ENCODE measurements at places on chromosomes 7 and 10. TPM values are rescaled to one million over a fixed set of nuclear protein-coding genes. Genes with fewer than 3 reads are reported as not detected.

DNA sequence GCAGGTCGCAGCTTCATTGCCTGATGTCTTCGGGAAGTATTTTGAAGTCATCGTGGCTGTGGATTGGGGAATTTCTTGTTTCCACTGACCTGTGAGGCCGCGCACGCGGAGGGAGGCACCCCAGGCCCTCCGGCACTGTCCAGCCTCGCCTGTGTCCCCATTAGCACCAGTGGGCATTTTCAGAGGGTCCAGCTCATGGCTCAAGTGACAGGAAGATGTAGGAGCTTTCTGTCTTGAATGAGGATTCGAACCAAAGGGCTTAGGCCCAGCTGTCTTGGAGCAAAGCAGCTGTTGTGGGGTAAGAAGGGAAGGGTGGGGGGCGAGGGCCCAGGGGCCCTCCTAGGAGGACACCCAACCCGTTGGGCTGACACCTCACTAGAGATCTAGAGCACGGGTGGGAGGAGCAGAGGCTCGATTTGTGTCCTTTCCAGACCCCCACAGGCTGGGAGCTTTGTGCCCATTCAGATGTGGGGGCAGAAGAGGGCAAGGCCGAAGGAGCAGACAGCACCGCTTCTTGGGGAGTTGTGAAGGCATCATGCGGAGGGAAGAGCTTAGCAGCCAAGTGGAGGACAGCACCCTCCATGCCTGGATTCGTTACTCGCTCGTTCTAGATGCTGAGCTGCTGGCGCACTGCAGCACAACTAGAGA lies 914 bp downstream of the ZNF37A start:
- no peaks in the 10 kb centered on the region for H3K36me3 ChIP-seq
- no peak for DNase-seq
- H3K27ac ChIP-seq: peak overlapping the region; percentile 81
- H3K4me3 ChIP-seq: peak overlapping the region; percentile 95
- no peaks in the 10 kb centered on the region for H3K27me3 ChIP-seq

CXCL12 gene
- 160 TPM for total RNA-seq

GRCh38 chr10:17001961-17002749 lies 127.5 kb downstream of the CUBN start:
- H3K4me1 ChIP-seq: peaks cover 26% of the 10 kb centered on the region
- no peaks in the 10 kb centered on the region for H3K27me3 ChIP-seq
- H3K4me3 ChIP-seq: no peak overlapping the region
- no peaks in the 10 kb centered on the region for H3K36me3 ChIP-seq
- H3K27ac ChIP-seq: peak overlapping the region; percentile 95

DNA sequence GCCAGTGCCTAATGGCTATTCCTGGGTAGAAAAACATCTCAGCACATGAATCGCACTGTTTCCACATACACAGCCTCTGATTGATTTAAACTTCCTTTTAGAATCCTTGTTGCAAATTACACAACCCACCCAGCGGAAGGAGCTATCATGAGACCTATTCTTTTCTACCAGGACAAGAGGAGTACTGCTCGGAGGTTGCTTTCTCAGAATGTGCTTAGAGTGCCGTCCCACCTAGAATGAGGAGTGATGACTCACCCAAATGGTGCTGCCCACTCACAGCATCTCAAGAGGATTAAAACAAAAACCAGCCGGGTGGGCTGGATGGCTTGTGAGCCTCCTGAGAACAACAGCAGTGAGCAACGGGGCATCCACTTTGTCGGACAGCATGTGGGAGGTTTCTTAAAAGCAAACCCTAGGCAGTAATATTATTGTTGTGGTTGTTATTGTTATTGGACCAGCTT lies 128.9 kb downstream of the DGKI start:
- H3K27ac ChIP-seq: no peak overlapping the region
- H3K27me3 ChIP-seq: no peaks in the 10 kb centered on the region
- DNase-seq: no peak
- H3K4me1 ChIP-seq: no peaks in the 10 kb centered on the region

- no peak overlapping the region for H3K4me3 ChIP-seq
- no peak overlapping the region for H3K27ac ChIP-seq
- H3K36me3 ChIP-seq: no peaks in the 10 kb centered on the region
- H3K4me1 ChIP-seq: peaks cover 3% of the 10 kb centered on the region
- no peaks in the 10 kb centered on the region for H3K27me3 ChIP-seq
Observed at GRCh38 chr7:105871142-105871541, 5.3 kb downstream of the ATXN7L1 start.
